ENCODE measurements at places on chromosomes 5 and 9.

- DNase-seq = no peak
These were observed 5.7 kb downstream of the PCSK5 start for GRCh38 chr9:75896193-75896592.

- DNase-seq = no peak
These were observed 475.3 kb upstream of the RIOK2 start for GRCh38 chr5:97658116-97658900.

DNA sequence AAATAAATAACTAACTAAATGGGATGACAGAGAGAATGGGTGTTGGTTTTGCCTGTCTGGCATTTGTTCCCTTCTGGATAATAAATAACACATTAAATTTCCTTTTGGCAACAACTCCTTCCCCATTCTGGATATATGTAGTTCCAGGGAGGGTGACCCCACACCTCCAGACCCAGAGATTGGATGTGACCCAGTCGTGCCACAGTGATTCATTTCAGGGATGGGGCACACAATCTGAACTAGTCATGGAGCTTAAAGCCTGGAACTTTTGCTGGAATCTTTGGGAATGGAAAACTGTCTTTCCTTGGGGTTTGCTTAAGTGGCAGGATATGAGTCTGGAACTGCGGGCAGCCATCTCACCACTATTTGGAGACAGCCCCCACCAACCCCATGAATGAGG is 11.3 kb downstream of the KLF9 start:
- DNase-seq = no peak

GRCh38 chr9:10674586-10674985 is 61.8 kb upstream of the PTPRD start:
- DNase-seq = no peak

DNA sequence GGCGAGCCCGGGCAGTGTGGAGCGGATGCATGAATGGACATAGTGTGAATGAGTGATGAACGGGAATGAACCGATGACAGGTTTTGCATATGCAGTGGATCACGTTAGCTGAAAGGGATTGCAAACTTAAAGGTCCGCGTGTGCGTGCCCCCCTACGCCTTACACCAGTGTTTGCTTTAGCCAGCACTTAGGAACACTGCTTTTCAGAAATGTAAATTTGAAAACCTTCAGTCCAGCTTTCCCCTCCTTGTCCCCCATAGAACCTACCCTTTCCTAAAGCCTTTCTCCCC is 692 bp downstream of the PSAT1 start:
- no peak for DNase-seq

GRCh38 chr9:126275386-126276001 is 51.1 kb upstream of the MVB12B start:
- no peak for DNase-seq

DNA sequence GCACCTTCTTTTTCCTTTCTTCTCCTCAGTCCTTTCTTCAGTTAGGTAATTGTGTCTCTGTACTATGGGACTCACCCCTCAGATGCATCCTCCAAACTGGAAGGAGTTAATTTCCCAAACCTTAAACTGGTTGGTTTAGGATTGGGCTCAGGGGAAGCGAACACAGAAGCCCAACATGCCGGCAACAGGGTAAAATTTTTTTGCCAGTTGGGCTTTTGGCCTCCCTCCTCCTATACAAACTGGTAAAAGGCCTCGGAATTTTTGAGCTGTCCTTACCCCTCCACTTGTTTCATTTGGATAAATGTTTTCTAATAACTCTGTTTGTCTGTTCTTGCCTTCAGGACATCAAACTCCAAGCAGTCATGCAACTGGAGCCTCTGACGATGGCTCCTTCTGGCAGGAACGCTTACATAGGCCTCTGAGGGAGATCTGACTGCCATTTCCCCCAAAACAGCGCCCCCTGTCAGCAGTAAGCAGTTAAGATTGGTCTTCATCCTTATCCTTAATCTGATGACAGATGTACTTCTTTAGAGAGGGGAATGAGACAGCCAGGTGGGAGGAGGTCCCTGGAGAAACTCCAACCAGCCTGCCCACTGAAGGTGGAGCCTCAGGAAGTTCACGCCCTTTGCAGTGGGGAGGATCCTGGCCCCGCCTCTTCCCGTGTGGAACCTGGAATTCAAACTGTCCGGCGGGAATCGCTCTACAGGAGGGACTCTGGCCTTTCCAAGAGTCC is 57.8 kb upstream of the SPINK5 start:
- no peak for DNase-seq

DNA sequence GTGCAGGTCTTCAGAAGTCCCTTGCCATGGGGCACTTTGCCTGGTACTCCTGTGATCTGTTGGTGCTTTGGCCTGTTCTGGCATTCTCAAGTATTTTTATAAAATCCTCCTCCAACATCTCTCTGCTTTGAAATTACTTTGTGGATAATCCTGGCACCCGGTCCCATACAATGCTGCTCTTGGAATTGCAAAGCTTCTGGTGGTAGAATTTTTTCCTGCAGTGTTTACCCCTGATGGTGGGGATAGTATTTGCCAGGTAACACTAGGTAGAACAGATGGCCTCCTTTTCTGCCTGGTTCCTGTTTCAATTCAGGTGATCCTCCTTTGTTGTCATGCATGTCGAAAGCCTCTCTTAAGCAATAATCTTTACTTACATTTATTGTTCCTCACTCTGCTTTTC is 109.8 kb upstream of the ATP10B start:
- DNase-seq = no peak

DNA sequence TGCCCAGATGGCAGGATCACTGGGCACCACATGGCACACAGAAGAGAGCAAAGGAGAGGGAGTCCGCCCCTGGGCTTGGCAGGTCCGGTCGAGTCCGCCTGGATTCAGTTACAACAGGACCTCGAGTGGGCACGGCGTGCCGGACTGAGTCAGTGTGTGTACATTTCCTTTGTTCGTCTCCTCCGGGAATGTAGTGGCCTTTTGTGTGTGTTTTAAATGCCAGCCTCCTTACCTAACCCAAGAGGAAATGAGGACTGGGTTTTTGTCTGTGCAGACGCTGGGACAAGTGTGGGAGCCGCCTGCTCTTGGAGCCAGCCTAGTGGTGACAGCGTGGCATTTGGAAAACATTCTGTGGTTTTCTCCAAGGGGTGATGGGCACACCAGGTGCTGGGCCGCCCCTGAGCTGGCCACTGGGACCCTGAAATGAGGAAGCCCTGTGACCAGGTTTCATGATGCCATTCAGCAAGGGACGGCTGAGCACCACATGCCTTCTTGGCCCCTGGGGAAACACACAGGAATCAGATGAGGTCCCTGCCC is 9.6 kb downstream of the NEK6 start:
- no peak for DNase-seq

DNA sequence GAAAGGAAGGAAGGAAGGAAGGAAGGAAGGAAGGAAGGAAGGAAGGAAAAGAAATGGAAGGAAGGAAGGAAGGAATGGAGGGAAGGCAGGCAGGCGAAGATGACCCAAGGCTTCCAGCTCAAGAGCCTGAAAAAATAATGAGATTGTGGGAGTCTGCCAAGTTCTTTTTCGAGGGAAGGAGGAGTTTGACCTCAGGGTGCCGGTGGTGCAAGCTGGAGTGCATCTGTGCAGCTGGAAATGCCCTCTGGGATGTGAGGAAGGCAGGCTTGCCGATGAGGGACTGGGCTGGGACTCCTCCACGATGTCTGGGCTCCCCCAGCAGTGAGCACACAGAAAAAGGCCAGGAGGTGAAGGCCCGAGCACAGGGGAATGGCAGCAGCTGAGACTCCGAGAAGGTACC is 154.9 kb upstream of the DAPK1 start:
- no peak for DNase-seq

- DNase-seq = no peak
These were observed 436.3 kb upstream of the PAPPA start for GRCh38 chr9:115717298-115717697.

DNA sequence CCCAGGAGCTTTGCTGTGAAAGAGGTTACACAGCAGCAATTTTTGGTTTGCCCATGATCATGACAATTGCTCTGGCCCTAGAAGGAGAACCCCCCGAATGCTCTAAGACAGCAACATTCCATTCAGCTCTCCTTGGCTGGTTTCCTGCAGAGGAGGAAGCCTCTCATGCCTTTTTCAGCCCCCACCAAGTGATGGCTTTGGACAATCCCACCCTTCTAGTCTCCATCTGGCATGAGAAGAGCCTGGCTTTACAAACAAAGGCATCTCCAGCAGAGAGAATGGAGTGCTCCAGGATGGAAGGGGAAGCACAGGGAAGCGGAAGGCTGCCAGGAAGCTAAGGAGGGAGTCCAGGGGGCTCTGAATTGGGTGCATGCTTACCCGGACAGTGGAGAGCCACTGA is 98.4 kb downstream of the CRB2 start:
- DNase-seq = no peak

DNA sequence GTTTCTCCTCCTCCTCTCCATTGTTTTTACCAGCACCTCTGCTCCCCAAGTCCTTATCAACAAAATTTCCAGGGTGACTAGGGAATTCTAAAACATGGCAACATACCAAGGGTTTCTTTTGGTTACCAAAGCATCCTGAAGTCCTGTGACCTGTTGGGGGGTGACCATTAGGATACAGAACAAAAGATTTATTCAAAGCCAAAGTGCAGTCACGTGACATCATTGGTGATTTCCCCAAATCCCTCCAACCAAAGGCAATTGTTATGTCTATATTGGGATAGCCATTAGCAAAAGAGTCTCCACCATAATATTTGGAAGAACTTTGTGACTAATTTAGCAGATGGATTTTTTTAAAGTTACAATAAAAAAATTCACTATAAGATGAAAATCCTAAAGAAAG is 168.4 kb downstream of the TRPM6 start:
- no peak for DNase-seq

- no peak for DNase-seq
These were observed 46.9 kb downstream of the ARL15 start for GRCh38 chr5:54263447-54263846.

DNA sequence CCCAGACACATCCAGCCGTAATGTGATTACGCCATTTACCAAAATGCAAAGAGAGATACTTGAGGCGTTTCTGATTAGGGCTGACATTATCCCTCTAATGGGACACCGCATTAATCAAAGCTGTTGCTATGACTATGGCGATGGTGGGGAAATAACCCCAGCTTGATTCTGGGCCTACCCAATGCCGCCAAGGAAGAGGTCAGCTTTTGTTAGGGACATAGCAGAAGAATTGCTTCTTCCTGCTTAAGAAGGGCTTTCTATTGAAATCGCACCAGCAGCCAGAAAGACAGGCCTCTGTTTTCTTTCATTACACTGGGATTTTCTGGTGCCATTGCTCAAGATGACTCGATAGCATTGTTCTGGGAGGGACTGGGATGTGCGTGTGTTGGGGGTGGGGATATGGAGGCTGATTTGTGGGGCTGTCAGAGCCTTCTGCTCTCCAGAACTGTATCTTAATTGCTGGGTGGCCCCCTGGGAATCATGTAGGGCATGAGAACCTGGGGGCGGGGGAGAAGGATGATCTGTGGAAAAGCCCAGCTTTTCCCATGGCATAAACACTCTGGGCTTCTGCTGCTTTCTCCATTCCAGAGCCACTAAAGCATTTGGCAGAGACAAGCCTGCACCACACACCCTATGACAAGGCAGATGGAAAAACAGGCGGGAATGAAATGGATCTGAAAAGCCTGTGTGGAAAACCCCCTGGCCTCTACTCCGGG is 106.5 kb upstream of the RAD23B start:
- no peak for DNase-seq

DNA sequence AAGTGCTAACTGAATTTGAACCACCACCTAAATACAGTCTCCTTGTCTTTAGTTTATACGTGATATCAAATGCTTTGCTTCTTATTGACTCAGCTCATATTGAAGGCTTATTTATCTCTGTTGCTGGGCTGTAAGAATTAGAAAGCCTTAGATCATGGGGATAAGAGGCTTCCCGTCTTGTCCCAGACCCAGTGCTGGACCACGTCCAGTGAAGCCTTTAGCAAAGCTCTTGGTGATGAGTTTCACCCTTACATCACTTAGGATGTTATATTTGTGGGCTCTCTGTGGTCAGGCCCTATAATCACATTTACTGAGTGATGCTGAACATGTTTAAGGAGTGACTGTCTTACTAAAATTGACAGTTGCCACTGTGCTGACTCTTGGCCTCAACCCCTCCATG is 11.2 kb downstream of the FAM240B start:
- no peak for DNase-seq

GRCh38 chr9:75105841-75106240 is 17.5 kb downstream of the OSTF1 start:
- DNase-seq = no peak

DNA sequence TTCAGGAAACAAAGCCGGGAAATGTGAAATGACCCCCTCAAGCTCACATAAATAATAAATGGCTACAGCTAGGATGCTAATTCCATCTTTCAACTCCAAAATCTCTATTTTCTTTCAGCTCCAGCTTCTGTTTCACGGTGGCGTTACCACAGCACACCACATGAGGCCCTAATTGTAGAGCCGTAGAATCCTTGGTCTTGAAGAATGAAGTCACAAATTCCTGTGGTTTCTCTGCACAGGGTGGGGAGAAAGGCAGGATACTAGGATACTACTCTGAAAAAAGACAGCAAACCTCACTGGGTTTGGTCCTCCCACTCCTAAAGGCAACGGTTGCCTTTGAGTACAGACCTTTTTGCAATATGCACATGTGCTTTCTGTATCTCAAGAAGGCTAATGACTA is 13.9 kb upstream of the RARS1 start:
- no peak for DNase-seq

GRCh38 chr9:26175264-26175663 is 497.0 kb upstream of the TUSC1 start:
- DNase-seq = no peak

GRCh38 chr5:140563596-140563995 is 802 bp downstream of the APBB3 start:
- DNase-seq = no peak

DNA sequence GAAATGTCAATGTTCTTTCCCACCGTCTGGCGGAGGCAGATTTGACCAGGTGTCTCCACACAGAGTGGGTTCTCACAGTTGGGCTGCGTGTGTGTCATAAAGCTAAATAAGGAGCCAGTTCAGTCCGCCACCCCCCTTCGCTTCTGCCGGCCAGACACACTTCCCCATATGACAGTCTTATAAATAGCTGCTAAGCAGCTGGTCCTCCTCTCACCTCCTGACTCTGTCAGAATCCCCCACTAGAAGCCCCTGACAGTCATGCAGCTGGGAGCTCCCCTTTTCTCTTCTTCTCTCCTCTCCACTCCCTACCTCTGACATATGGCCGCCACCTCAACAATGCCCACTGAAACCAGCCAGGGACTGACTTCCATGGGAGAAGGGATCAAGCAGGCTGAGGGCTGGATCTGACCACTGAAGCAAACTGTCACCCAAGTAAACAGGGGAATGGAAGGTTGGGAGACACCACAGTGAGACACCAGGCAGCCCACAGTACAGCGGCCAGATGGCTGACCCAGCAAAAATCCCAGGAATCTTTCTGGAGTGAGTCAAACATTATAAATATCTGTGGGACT is 141.9 kb upstream of the EFNA5 start:
- no peak for DNase-seq

- peak; percentile 12 for DNase-seq
These were observed 531.1 kb downstream of the CETN3 start for GRCh38 chr5:89878140-89879132.

- no peak for DNase-seq
These were observed 74.7 kb downstream of the AMBP start for GRCh38 chr9:114003351-114003750.
